Large intestine (tissue), 12 donors: ENCODE measurements at places on chromosomes 1 and 21. TPM values are rescaled to one million over a fixed set of nuclear protein-coding genes. Genes with fewer than 3 reads are reported as not detected.

- peaks cover 2% of the 10 kb centered on the region for H3K27me3 ChIP-seq
- no peak overlapping the region for H3K27ac ChIP-seq
- H3K4me3 ChIP-seq, result no peak overlapping the region
- no peaks in the 10 kb centered on the region for H3K36me3 ChIP-seq
Observed at GRCh38 chr1:109906160-109906838, 4.3 kb upstream of the CSF1 start.

The TSPEAR gene
- 0.55 TPM for polyA plus RNA-seq

The MT1HL1 gene
- polyA plus RNA-seq, result not detected

DNA sequence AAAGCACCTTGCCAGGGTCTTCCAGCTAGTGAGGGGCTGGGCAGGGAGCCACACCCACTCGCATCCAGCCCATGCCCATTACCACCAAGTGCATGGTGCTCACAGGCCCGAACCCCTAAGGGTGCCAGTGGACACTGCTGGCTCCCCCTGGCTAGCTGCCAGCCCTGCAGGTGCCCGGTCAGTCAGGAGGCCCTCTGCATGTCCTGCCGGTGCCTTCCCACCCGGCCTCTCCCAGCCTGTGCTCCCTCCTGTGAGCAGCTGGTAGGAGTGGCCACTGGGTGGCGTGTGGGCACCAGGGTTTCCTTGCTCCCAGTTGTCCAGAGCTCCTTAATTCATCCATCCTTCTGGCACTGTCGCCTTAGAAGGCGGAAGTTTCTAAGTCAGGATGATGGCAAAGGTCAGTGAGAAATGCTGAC is 33.4 kb downstream of the QSOX1 start:
- no peak overlapping the region for H3K4me3 ChIP-seq
- H3K27me3 ChIP-seq, result no peaks in the 10 kb centered on the region
- peak; percentile 74 for DNase-seq
- no peaks in the 10 kb centered on the region for H3K4me1 ChIP-seq
- peaks cover 54% of the 10 kb centered on the region for H3K36me3 ChIP-seq

DNA sequence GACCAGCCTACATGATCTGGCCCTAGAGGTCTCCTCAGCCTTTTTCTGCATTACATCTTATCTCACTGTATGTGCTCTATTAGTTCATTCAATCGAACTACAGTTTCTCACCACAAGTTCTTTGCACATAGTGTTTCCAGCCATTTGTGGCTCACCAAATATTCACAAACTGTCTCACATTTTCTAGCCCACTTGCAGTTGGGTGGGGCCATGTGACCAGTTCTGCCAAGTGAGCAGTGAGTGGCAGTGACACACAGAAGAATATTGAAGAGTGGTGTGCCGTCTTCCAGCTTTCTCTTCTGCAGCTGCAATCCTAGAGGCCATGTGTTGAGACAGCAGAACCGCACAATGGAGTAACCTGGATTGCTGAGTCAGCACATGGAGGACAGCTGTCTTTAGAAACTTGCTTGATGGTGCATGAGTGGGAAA is 103.2 kb upstream of the ZNF644 start:
- H3K27ac ChIP-seq, result no peak overlapping the region
- DNase-seq, result peak; percentile 7
- no peak overlapping the region for H3K4me3 ChIP-seq
- H3K4me1 ChIP-seq, result peaks cover 3% of the 10 kb centered on the region
- H3K27me3 ChIP-seq, result no peaks in the 10 kb centered on the region

The DSCAM gene
- polyA plus RNA-seq, result 0.85 TPM

The C1orf185 gene
- polyA plus RNA-seq, result not detected

- no peaks in the 10 kb centered on the region for H3K27me3 ChIP-seq
- no peak overlapping the region for H3K4me3 ChIP-seq
- no peaks in the 10 kb centered on the region for H3K4me1 ChIP-seq
- H3K36me3 ChIP-seq, result no peaks in the 10 kb centered on the region
Observed at GRCh38 chr1:240577095-240577494, 34.9 kb downstream of the GREM2 start.
